Spinal cord (tissue), 10 donors: ENCODE measurements at places on chromosomes 3 and 15. TPM values are rescaled to one million over a fixed set of nuclear protein-coding genes. Genes with fewer than 3 reads are reported as not detected.

- no peak overlapping the region for H3K4me3 ChIP-seq
- no peaks in the 10 kb centered on the region for H3K36me3 ChIP-seq
- no peak for DNase-seq
Observed at GRCh38 chr15:74402873-74403587, 30.7 kb downstream of the SEMA7A start.

GRCh38 chr15:59657635-59658125 is 365 bp upstream of the GTF2A2 start:
- no peak for DNase-seq
- H3K36me3 ChIP-seq, result no peaks in the 10 kb centered on the region
- peaks cover 5% of the 10 kb centered on the region for H3K4me1 ChIP-seq
- H3K4me3 ChIP-seq, result peak overlapping the region; percentile 92
- no peaks in the 10 kb centered on the region for H3K27me3 ChIP-seq

GRCh38 chr15:36737430-36737891 is 158.0 kb downstream of the CDIN1 start:
- no peaks in the 10 kb centered on the region for H3K36me3 ChIP-seq
- H3K27ac ChIP-seq, result no peak overlapping the region
- no peak for DNase-seq
- H3K27me3 ChIP-seq, result no peaks in the 10 kb centered on the region
- H3K4me1 ChIP-seq, result no peaks in the 10 kb centered on the region
- H3K4me3 ChIP-seq, result no peak overlapping the region

The MST1R gene
- total RNA-seq, result 0.79 TPM

The APBA2 gene
- 72.6 TPM for total RNA-seq
